ENCODE measurements at places on chromosomes 7 and 10.

- DNase-seq = peak; percentile 50
Observed at GRCh38 chr7:134632937-134633540, 13.6 kb upstream of the BPGM start.

DNA sequence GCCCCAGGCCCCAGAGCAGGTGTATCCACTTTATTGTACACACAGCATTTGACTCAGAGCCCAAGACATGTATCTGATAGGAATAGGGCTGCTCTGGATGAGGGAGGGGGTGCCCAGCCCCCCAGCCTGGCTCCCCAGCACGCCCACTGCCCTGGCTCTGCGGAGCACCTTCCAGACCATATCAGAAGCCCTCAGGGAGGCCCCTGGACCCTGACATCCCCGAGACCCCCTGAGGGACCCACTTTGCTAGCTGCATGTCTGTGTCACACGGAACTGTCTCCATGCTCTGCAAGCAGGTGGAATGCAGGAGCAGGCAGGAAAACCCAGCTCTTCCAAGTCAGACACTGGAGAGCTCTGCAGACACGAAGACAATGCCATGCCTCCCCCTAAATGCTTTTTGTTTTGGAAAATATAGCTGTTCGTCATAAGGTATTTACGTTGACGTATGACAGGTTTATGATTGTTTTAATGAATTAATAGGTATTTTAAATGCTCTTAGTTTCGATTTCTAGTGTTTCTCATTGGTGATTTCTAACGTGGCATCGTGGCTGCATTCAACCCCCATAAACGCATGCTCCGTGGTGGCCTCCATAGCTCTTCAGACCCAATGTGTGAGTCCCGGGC, 92.8 kb upstream of the INSIG1 start:
- DNase-seq = no peak

- DNase-seq = peak; percentile 74
Observed at GRCh38 chr7:100632951-100633717, 8.2 kb downstream of the TFR2 start.

GRCh38 chr7:43674559-43675436, 54.5 kb downstream of the COA1 start:
- DNase-seq = no peak

DNA sequence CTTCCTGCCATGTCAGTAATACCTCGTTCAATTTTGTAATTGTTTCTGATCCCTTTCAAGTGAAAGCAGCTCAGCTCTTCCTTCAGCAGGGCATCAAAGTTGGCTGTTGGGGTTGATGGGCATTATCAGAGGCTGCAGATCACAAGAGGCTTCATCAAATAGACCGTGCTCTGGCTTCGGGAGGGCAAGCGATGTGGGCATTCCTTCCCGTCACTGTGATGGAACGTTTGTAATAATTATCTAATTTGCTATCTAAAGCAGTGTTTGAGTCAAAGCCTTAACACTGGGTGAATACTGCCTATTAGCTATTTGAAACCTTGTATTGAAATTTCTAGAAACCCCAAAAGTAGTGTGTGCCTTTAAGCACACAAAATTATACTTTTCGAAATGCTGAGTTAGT, 170.1 kb downstream of the OTUD1 start:
- DNase-seq = no peak

GRCh38 chr7:47332681-47333553, 249.0 kb downstream of the TNS3 start:
- no peak for DNase-seq

- DNase-seq = peak; percentile 72
Observed at GRCh38 chr7:132677918-132678317, 101.6 kb upstream of the PLXNA4 start.

DNA sequence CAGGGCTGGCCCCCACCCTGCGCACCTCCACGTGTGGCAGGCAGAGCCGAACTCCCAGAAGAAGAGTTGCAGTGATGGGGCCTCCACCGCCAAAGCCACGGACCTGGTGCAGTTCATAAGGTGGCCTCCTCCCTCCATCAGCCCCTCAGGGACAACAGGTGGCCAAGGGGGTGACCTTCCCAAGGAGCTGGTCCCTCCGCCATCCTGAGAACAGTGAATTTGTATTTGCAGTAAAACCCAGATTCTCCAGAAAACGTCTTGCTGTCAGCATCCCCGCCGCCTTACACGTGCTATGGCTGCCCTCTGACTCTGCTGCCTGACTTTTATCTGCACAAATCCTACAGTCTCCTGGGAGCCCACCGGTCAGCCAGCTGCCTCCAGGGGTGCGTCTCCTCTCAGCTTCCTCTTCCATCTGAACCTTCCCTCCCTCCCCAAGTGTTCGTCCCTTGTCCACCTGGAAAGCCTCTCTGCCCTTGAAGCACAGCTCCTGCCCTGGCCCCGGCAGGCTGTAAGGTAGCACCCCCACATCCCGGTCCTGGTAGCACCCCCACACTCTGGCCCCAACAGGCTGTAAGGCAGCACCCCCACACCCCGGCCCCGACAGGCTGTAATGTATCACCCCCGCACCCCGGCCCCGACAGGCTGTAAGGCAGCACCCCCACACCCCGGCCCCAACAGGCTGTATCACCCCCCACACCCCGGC, 311.8 kb downstream of the PTPRN2 start:
- no peak for DNase-seq

GRCh38 chr7:30040938-30041337, 12.7 kb downstream of the PLEKHA8 start:
- no peak for DNase-seq

Measured in eye (tissue), 1 donor.